ENCODE measurements at places on chromosomes 12 and 14.

DNA sequence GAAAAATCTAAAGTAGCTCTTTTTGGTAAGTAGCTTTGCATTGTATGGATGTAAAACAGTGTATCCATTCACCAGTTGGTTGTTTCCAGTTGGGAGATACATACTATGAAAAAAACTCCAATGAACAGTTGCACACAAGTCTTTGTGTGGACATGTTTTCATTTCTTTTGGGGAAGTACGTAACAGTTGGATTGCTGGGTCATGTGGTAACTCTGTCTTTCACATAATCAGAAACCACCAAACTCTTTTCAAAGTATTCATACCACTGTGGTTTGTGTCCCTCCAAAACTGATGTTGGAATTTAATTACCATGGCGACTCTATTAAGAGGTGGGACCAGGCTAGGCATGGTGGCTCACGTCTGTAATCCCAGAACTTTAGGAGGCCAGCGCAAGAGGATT, 58.9 kb upstream of the RESF1 start:
- no peak for DNase-seq

- DNase-seq = peak; percentile 52
These were observed 127.7 kb upstream of the MAX start for GRCh38 chr14:65229748-65230728.

GRCh38 chr12:127957001-127957660, 309.8 kb upstream of the TMEM132C start:
- peak; percentile 78 for DNase-seq

GRCh38 chr12:107778383-107779025, 4.0 kb downstream of the ASCL4 start:
- DNase-seq = no peak

DNA sequence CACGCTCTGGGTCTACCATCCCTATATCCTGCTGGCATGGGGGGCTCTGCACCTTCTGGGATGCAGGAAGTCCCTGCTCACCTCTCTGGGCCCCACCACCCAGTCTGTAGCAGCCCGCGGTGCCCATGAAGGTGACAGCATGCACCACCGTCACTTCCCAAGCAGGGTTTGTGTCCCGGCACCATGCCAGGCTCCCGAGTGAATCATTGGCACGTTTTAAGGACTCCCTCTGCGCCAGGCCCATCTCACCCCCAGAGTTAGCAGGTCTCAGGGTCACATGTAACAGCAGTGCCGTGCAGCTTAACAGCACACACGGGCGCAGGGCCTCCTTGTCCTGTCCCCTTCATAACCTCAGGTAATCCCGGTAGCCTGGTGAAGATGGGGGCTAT, 19.9 kb downstream of the SETD1B start:
- no peak for DNase-seq

- no peak for DNase-seq
These were observed 71.5 kb downstream of the BRMS1L start for GRCh38 chr14:35897616-35898111.

GRCh38 chr12:93699271-93700145, 22.3 kb downstream of the CRADD start:
- DNase-seq = peak; percentile 71

DNA sequence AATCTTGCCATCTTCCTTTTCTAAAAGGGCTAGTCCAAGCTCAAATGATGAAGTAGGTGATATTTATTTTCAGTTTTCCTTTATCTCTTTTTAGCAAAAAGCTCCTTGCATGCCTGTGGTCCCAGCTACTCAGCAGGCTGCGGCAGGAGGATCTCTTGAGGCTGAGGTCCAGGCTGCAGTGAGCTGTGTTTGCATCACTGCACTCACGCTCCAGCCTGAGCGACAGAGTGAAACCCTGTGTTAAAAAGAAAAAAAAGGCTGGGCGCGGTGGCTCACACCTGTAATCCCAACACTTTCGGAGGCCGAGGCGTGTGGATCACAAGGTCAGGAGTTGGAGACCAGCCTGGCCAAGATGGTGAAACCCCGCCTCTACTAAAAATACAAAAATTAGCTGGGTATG, 5.0 kb downstream of the TMEM116 start:
- DNase-seq = no peak

- DNase-seq = no peak
These were observed 5.7 kb downstream of the ARPC3 start for GRCh38 chr12:110444455-110444854.

- no peak for DNase-seq
These were observed 130.7 kb downstream of the NTF3 start for GRCh38 chr12:5562581-5562980.

DNA sequence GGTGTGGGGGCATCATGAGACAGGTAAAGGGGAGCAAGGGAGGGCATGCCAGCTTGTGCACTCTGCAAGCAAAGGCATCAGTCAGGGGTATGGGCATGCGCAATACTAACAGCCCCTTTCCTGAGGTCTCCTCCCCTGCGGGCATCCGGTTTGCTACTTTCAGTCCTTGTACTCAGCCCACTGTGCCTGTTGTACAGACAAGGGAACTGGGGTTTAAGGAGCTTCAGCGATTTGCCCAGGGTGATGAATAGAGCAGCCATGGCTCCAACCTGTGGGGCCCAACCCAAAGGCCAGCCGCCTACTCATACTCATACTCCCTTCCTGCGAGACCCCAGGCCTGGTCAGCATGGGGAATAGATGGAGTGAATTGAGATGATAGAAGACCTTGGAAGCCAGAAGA, 66.7 kb downstream of the GALNT16 start:
- no peak for DNase-seq

DNA sequence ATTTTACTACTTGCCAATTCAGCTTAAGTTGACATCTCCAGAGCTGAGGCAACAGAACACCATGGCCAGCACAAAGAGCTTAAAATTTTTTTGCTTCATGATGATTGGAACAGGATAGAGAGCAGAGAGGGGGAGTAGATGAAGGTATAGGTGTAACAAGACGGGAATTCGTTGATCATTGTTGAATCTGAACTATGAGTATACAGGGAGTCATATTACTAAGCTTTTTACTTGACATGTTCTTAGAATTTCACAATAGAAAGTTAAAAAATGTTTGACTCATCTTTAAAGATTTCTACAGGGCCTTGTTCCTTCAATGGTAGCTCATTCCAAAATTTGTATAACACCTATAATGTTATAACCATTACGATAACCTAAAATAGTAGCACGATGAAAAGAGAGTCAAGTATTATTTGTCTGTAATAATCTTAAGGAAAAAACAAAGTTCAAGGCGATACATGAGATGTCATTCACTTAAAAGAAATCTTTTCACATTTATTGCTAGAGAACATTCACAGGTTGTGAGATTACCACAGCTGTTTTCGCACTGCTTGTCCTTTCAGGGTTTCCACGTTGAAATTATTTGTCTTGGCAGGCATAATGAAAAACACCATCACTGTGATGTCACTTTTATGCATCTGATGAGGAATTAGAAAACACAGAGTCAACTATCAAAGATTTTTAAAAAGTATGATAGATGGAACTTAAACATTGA, 33.9 kb downstream of the SPX start:
- peak; percentile 29 for DNase-seq

DNA sequence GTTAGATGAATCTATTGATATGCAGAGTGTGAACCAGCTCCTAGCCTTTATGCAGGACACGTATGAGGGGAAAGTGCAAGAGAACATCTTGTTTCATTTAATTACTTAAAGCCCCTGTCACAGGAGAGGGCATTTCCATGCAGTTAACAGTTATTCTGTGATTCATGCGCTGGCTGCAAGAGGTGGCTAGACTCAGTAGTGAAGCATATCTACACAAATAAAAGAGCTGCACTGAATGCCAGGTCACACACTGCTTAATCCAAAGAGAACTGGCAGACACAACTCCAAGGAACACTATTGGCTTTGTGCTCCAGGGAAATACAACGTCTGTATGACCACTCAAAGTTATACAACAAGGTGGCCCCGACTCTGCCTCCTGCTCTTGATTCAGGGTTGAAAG, 394.1 kb downstream of the C12orf75 start:
- DNase-seq = no peak

- no peak for DNase-seq
These were observed 42.1 kb downstream of the CCDC85C start for GRCh38 chr14:99561864-99562263.

DNA sequence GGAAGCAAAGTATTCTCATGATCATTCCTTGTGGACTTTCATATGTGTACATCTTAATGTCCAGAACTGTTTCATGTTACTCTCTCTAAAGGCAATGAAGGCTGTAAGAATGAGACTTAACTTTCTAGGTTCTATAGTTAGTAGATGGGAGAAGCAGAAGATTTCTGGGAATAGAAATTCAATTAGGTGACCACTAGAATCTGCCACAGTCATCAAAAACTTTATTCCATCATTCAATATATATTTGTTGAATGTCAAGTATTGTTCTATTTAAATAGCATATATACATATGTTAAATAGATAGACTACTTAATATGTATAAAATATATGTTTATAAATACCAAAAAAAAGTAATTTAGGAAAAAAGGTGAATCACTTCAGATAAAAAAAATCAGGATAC, 972.9 kb downstream of the SLC6A15 start:
- no peak for DNase-seq

DNA sequence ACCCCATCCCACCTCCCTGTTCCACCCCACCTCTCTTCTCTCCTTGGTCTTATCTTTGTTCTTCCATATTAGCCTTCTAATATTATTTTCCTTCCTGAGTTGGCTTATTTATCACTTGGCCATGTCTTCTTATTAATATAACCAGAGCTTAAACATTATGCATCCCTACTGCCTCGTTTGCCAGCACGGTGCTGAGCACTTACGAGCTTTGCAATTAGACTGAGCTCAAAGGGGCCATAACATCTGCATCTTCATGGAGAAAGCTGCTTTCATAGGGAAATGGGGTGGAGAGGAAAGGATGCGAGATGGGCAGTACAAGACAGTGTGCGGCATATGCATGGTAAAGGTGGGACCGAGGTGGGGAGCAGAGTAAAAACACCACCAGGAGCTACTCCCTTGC, 342.8 kb downstream of the FUT8 start:
- no peak for DNase-seq

Data from fibroblast of skin of scalp (primary cell).